ENCODE measurements at places on chromosomes 5 and 9.

DNA sequence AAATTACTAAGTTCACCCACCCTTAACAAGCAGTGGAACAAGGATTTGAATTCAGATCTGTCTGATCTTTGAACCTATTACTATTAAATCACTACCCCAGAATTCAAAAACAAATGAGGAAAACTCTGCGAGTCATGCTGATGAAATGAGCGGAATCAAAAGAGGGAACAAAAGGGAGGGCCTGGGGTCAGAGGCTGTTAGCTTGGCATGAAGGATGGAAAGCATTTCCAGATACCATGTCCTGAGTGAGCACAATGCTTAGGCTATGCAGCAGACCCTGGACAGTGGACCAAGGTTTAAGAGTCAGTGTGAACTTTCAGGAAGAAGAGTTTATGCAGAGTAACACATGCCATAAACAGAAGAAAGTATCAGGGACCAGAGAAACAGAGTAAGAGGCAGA is 30.5 kb downstream of the GRIA1 start:
- no peak for DNase-seq

DNA sequence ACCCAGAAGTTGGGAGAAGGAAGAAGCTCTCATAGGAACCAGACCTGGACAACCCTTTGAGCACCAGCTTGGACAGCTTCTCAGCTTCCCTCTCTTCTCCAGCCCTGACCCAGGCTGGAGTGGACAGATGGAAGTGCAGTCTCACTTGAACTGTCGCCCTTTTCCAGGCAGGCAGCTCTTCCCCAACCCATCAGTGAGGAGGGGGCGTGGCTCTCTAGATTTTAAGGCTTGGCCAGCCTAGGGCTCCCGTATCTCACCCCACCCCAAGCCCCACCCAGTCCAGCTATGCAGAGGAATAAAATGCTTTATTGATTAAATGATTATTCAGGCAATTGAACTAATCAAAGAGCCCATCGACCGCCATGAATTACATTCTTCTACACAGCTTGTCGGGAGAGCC is 2.2 kb downstream of the PAX5 start:
- peak; percentile 55 for DNase-seq

GRCh38 chr9:99851500-99851822 is 29.8 kb downstream of the NR4A3 start:
- DNase-seq: no peak

- DNase-seq: no peak
These were observed 201.3 kb downstream of the CDK5RAP2 start for GRCh38 chr9:120378680-120379079.

- DNase-seq: no peak
These were observed 651.4 kb downstream of the CETN3 start for GRCh38 chr5:89758146-89758545.
